Upper lobe of left lung (tissue), 6 donors: ENCODE measurements at places on chromosomes 2 and 18. TPM values are rescaled to one million over a fixed set of nuclear protein-coding genes. Genes with fewer than 3 reads are reported as not detected.

- no peaks in the 10 kb centered on the region for H3K27me3 ChIP-seq
- no peaks in the 10 kb centered on the region for H3K4me1 ChIP-seq
- no peak for DNase-seq
- H3K27ac ChIP-seq: no peak overlapping the region
Observed at GRCh38 chr2:137181370-137181769, 416.0 kb downstream of the THSD7B start.

DNA sequence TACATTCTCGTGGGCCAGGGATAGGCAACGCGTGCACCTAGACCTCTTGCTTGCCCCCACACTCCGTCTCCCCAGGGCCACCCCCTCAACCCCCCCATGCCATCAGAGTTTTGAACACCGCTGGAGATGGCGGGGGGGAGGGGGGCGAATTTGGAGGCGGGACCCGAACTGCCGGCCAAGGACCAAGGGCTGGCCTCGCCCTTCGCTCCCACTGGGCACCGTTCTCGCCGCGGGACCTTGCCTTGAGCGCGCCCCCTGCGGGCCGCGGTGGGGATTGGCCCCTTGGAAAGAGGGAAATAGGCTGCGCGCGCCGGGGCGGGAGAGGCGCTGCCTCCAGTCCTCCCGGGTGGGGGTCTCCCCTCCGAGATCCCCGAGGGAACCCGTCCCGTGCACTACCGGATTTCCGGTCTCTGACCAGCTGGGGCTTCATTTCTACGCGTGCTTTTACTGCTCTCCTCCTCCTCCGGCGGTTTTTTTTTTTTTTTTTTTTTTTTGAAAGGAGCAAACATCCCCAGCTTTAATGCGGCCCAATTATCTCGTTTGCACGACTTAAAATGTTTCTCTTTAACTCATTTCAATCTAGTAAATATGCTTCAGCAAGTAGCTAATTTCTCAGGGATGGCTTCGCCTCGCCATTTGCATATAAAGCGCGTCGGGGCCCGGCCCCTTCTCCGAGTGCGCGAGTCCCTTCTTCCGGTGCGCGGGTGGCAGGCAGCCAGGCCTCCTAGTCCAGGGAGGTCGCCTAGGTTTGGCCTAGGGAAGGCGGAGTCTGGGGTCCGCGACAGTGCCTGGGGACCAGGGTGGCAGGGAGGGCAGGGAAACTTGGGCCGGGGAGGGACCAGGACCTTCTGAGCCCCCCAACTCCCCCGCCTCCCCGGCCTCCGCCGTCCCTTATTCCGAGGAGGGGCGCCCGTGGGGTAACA, 10.0 kb upstream of the GBX2 start:
- H3K4me1 ChIP-seq: peaks cover 17% of the 10 kb centered on the region
- no peaks in the 10 kb centered on the region for H3K36me3 ChIP-seq
- no peak overlapping the region for H3K27ac ChIP-seq
- H3K4me3 ChIP-seq: no peak overlapping the region

- no peak overlapping the region for H3K4me3 ChIP-seq
- H3K36me3 ChIP-seq: no peaks in the 10 kb centered on the region
- no peak overlapping the region for H3K27ac ChIP-seq
Observed at GRCh38 chr2:34979148-34979547, 1376.4 kb upstream of the CRIM1 start.

DNA sequence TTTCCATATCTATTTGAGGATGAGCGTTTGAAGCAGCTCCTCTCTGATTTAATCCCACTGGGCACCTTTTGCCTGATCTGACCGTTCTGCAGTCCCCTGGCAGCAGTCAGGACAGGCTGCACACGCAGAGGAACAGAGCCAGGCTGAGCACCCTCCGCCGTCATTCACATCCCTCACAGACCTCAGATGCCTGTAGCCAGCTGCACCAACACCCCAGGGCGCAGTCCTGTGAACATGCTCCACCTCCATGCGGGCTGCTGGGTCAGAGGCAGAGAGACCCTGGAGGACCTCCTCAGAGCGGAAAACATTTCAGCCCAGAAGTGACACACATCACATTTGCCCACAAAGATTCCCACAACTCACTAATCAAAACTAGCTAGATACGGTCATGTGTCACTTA, 146.1 kb downstream of the SEPTIN10 start:
- H3K4me3 ChIP-seq: no peak overlapping the region
- no peaks in the 10 kb centered on the region for H3K27me3 ChIP-seq
- DNase-seq: no peak
- H3K36me3 ChIP-seq: no peaks in the 10 kb centered on the region
- no peaks in the 10 kb centered on the region for H3K4me1 ChIP-seq

GRCh38 chr2:129199501-129199900, 780.0 kb upstream of the RAB6C start:
- H3K4me3 ChIP-seq: no peak overlapping the region
- H3K36me3 ChIP-seq: no peaks in the 10 kb centered on the region
- H3K27me3 ChIP-seq: no peaks in the 10 kb centered on the region
- DNase-seq: no peak
- no peaks in the 10 kb centered on the region for H3K4me1 ChIP-seq

DNA sequence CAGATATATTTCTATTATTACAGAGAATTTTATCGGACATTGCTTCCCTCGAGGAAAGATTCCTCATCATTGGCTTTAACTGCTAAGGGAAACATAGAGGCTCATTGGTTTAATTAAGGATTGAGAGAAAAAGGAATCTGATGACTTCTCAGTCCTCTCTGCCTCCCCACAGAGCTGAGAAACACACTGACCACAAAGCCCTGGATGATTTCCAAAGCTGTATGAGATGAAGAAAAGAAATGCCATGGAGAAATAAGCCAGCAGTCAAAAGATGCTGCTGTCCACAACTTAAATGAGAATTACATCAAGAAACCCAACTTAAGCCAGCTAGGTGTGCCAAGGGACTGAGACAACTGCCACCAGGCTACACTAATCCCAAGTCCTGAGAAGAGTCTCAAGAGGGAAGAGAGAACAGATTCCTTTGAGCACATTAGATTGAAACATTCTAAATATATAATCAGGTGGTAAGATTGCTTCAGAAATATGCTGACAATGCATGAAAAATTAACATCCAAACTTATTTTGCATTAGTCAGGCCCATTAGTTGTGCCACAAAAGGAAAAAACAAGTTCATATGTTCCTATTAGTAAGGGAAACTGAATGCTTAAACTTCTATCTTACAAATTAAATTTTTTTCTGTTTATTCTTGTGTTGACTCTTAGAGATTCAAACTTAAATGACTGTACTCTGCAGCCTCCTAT, 308.1 kb upstream of the CYRIA start:
- DNase-seq: no peak
- no peaks in the 10 kb centered on the region for H3K4me1 ChIP-seq
- no peak overlapping the region for H3K4me3 ChIP-seq
- H3K27me3 ChIP-seq: no peaks in the 10 kb centered on the region

GRCh38 chr18:23238152-23238531, 102.9 kb downstream of the CABLES1 start:
- DNase-seq: no peak
- peaks cover 30% of the 10 kb centered on the region for H3K4me1 ChIP-seq
- H3K27ac ChIP-seq: peak overlapping the region; percentile 89
- H3K36me3 ChIP-seq: no peaks in the 10 kb centered on the region

GRCh38 chr2:151657667-151658076, 76.6 kb downstream of the NEB start:
- H3K4me1 ChIP-seq: no peaks in the 10 kb centered on the region
- no peaks in the 10 kb centered on the region for H3K36me3 ChIP-seq
- no peak overlapping the region for H3K4me3 ChIP-seq
- H3K27me3 ChIP-seq: no peaks in the 10 kb centered on the region

DNA sequence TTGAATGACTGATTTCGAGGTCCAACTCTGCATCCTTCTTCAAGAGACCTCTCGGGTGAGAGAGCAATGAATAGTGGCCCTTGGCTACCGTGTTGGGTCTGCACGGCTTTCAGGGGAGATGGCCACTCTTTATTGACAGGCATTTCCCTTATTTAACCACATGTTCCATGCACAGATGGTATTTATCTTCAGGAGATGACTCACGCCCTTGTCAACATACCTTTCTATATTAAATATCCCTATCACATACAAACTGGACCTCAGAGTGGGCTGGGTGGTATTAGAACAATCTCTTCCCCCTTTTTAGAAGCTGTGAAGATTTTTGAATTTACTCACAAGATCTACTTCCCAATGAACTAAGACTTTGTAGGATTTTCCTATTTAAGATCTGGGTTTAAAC, 109.6 kb upstream of the CDC42EP3 start:
- H3K4me3 ChIP-seq: no peak overlapping the region
- no peak for DNase-seq
- peaks cover 12% of the 10 kb centered on the region for H3K4me1 ChIP-seq

DNA sequence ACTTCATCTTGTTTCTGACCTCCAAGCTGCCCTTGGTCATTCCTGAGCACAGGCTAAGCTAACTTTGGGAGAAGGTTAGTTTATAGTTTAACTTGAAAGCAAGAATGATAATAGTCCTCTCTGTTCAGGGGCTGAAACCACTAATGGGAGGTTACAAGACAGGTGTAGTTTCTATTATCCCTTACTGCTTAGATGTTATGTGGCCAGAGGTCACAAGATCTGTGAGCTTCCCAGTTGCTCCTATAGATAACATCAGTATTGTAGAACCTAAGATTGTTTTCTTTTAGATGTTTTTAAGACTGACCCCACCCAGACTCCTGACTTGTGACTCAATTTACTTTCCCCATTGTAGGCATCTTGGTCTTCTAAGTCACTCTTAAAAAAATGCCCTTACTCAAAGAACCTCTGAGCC, 94.8 kb upstream of the LPIN2 start:
- H3K36me3 ChIP-seq: no peaks in the 10 kb centered on the region
- H3K4me1 ChIP-seq: peaks cover 9% of the 10 kb centered on the region
- no peak for DNase-seq
- no peak overlapping the region for H3K27ac ChIP-seq

DNA sequence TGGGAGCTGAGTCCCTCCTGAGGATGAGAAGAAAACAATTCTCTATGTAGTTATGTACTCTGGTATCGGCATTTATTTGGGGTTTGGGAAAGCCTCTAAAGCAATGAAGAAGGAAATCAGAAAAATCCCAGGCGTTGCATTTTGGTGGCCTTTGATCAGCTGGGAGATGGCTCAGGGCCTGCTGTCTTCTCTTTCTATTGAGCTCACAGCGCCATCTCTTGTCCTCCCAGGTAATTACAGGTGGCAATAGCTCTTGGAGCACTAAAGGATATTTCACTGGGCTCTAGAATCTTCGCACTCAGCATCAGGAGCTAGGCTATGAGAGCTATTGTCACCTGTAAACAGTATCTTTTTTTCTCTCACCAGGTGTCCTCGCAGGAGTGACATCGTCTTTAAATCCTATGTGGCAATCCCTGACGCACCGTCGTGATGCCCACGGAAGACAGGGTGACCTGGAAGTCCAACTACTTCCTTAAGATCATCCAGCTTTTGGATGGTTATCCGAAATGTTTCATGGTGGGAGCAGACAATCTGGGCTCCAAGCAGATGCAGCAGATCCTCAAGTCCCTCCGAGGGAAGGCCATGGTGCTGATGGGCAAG, 76.1 kb upstream of the PMAIP1 start:
- no peaks in the 10 kb centered on the region for H3K4me1 ChIP-seq
- H3K36me3 ChIP-seq: no peaks in the 10 kb centered on the region
- no peaks in the 10 kb centered on the region for H3K27me3 ChIP-seq

GRCh38 chr2:38959938-38960608, 70.4 kb downstream of the ARHGEF33 start:
- peak overlapping the region; percentile 41 for H3K4me3 ChIP-seq
- no peak overlapping the region for H3K27ac ChIP-seq
- peaks cover 8% of the 10 kb centered on the region for H3K4me1 ChIP-seq
- peak; percentile 69 for DNase-seq
- H3K27me3 ChIP-seq: no peaks in the 10 kb centered on the region

DNA sequence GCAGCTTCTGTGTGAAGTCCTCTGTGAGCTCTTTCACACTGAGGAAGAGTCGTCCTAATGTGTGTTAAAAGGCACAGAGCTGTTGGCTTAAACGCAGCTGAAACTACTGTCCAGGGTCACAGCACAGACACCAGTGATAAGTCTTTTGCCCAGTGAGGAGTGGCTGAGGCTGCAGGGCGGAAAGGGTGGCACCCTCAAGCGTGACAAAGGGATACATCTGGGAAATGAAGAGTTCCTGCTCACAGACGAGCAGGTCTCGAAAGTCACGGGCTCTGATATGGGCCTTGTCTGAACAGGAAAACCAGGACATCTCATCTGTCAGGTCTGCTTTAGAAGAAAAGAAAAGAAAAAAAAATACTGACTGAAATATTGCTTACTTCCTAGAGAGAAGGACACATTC, 36.5 kb downstream of the TGIF1 start:
- H3K4me3 ChIP-seq: no peak overlapping the region
- H3K27me3 ChIP-seq: no peaks in the 10 kb centered on the region
- H3K36me3 ChIP-seq: no peaks in the 10 kb centered on the region
- H3K27ac ChIP-seq: no peak overlapping the region

GRCh38 chr2:163306647-163307046, 429.2 kb downstream of the FIGN start:
- H3K4me1 ChIP-seq: no peaks in the 10 kb centered on the region
- no peak for DNase-seq
- no peak overlapping the region for H3K27ac ChIP-seq
- no peaks in the 10 kb centered on the region for H3K36me3 ChIP-seq
- H3K27me3 ChIP-seq: no peaks in the 10 kb centered on the region

GRCh38 chr2:7860693-7861092, 821.2 kb upstream of the ID2 start:
- no peaks in the 10 kb centered on the region for H3K27me3 ChIP-seq
- H3K27ac ChIP-seq: no peak overlapping the region
- no peak for DNase-seq
- H3K4me3 ChIP-seq: no peak overlapping the region
- H3K4me1 ChIP-seq: no peaks in the 10 kb centered on the region
- no peaks in the 10 kb centered on the region for H3K36me3 ChIP-seq

- peaks cover 8% of the 10 kb centered on the region for H3K4me1 ChIP-seq
- no peaks in the 10 kb centered on the region for H3K27me3 ChIP-seq
- DNase-seq: no peak
- no peak overlapping the region for H3K4me3 ChIP-seq
- H3K36me3 ChIP-seq: no peaks in the 10 kb centered on the region
Observed at GRCh38 chr2:216665717-216666116, 29.6 kb downstream of the IGFBP5 start.

DNA sequence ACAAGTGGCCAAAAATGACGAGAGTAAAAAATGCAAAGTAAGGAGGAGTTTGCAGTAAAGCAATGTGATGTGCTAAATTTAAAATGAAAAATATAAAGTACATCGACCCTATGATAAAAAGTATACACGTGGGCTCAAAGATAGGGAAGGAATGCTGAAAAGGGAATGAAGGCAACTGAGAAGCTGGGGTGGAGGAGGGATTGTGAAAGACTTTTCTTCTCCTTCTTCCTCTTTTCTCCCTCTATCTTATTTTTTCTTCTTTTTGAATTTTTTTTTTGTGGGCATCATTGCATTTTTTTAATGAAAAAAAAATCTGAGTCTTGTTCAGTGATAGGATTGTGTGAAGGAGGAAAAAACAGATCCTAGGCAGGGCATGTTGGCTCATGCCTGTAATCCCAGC, 57.6 kb upstream of the STK17B start:
- peak overlapping the region; percentile 6 for H3K27ac ChIP-seq
- peaks cover 21% of the 10 kb centered on the region for H3K4me1 ChIP-seq
- no peak for DNase-seq
- H3K4me3 ChIP-seq: no peak overlapping the region
- H3K36me3 ChIP-seq: peaks cover 16% of the 10 kb centered on the region
- no peaks in the 10 kb centered on the region for H3K27me3 ChIP-seq

GRCh38 chr2:239963646-239964205, 61.4 kb downstream of the NDUFA10 start:
- peaks cover 13% of the 10 kb centered on the region for H3K36me3 ChIP-seq
- H3K4me1 ChIP-seq: no peaks in the 10 kb centered on the region
- no peak for DNase-seq

The DYNAP gene
- not detected for total RNA-seq

The BMP10 gene
- not detected for total RNA-seq

The HOXD12 gene
- not detected for total RNA-seq

The INO80B gene
- 12.6 TPM for total RNA-seq

The NTSR2 gene
- total RNA-seq: not detected

The GAREM1 gene
- 14.0 TPM for total RNA-seq

The ALPG gene
- total RNA-seq: 0.91 TPM
